HFFc6 (cell line): ENCODE measurements at places on chromosomes 2 and 18.

DNA sequence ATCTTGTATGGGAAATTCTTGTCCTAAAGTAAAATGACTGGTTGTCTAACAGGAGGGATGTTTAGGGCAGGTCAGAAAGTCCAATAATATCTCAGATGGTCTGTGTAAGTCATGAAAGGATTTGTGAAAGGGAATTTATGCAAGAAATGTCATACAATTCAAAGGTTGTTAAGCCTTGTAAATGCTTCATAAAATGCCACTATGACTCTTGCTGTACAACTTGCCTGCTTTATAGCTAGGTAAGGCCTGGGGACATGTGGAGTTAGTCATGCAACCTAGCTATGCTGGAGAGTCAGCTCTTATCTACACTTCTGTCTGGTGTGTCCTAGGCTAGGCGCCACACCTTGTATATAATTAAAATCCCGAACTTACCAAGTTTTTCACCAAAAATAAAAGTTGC lies 36.9 kb upstream of the VWA3B start:
- DNase-seq, result no peak

DNA sequence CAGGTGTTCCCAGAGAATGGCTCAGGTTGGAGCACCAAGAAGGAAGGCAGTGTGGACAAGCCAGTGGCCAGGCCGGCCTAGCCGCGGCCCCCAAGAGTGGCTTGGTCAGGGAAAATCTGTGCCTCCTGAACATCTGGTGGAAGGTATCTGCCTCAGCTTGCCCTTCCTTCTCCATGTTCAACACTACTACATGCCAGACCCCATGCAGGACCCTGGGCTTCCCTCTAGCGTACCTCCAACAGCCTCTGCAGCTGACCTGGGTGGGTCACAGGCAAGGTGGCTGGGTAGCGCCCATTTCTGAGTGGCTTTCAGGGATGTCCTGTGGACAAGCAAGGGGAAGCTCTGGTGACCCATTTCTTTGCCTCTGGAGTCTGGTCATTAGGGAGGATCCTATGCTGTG lies 7.7 kb downstream of the WNT10A start:
- no peak for DNase-seq

DNA sequence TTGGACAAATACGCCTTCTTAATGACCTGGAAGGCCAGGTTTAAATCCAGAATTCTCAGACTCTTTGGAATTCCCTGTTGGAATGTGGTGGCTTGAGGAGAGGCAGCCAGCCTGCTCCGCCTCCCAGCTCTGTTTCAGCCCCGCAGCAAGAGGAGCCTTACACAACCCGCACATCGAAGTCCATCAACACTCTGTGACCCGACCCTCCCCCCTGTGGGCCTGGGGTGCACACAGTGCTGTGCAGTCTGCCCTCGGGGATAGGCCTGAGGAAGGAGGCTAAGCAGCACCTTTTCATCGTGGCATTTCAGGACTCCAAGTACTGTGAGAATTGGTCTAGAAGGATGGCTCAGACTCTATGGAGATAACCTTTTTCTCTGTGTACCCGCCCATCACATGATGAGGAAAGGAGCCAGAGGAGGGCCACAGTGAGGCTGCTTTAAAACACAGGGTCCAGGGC lies 73.7 kb downstream of the GREB1L start:
- no peak for DNase-seq

DNA sequence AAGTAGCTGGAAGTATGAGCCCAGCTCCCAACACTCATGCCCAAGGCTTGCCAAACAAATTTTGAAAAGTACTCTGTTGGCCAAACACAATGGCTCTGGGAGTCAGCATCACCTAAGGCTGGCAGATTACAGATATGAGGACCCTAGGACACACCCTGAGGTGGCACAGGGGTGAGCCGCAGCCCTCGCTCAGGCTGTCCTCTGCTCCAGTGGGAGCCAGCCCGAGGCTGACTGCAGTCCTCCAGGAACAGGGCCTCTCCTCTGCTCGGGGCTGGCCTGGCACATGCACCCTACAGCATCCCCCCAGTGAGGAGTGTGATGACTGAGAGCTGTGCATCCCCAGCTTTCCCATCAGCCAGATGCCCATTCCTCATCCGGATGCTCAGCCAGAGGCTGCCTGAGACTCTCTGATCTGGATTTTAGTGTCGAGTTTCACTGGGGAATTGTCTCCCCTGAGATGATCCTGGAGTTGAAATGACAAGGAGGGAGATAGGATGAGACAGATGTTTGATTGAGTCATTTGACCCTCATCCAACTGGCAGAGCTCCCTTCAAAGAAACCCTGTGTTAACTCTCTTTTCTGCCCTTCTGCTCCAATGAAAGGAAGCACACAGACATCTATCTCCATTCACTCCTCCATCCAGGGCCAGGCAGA lies 269.3 kb upstream of the NCKAP5 start:
- DNase-seq, result peak; percentile 3

- no peak for DNase-seq
These were observed 124.5 kb upstream of the BARD1 start for GRCh38 chr2:214934006-214934405.

DNA sequence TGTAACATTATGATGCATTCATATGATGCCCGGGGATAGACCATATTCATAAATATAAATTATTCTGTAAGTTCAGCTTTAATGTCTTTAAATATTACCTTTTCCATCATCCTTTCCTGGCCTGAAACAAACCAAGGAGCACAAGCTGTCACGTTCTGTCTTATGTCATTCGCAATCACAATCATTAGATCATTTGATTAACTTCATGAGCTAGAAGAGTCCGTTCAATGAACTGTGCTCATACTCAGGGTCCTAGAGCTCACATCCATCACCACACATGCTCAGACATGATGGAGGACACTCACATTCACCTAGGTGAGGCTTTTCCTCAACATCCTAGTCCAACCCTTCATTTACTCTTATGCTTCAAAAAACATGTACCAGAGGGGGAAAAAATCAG lies 599.0 kb upstream of the ID2 start:
- DNase-seq, result no peak

DNA sequence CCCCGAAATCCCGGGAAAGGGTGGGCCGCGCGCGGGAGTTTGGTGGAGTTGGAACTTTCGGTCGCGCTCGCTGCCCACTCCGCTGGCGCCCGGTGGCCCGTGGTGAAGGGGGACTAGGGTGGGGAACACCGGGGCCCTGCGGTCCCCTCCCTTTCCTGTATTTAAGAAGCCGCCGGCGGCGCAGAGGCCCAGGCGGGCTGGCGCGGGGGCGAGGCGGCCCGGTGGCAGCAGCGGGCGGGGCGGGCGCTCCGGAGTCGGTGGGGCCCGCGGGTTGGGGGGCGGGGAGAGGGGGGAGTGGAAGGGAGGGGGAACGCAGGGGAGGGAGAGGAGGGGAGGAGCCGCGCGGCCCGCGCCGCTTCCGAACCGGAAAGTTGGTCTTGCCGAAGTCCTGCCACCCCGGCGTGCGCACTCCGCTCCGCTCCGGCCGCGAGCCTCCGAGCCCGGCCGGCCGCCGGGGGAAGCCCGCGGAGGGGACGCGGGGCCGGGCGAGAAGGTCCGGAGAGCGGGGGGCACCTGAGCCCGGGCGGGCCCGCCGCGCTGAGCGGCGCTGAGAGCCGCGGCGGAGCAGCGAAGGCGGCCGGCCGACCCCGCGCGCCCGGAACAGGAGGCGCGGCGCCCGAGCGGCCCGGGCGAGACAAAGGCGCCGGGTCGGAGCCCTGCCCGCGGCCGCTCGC lies 425 bp upstream of the SALL3 start:
- no peak for DNase-seq

DNA sequence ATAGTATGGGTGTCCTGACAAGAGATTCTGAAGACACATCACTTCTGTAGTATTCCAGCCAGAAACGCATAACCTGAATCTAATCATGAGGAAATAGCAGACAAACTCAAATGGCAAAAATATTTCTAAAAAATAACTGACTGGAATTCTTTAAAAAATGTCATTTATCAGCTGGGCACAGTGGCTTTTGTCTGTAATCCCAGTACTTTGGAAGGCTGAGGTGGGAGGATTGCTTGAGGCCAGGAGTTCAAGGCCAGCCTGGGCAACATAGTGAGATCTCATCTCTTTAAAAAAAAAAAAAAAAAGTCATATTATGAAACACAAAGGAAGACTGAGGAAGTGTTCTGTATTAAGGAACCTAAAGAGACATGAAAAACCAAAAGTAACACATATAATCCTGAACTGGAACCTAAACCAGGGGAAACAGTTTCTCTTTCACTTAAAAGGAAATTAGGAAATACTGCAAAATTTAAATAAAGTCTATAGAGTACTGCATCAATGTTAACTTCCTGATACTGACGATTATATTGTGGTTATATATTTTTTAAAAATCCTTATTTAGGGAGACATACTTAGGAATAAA lies 29.9 kb downstream of the SESTD1 start:
- no peak for DNase-seq

- peak; percentile 8 for DNase-seq
These were observed 177.5 kb downstream of the MTCL1 start for GRCh38 chr18:8882632-8883408.

DNA sequence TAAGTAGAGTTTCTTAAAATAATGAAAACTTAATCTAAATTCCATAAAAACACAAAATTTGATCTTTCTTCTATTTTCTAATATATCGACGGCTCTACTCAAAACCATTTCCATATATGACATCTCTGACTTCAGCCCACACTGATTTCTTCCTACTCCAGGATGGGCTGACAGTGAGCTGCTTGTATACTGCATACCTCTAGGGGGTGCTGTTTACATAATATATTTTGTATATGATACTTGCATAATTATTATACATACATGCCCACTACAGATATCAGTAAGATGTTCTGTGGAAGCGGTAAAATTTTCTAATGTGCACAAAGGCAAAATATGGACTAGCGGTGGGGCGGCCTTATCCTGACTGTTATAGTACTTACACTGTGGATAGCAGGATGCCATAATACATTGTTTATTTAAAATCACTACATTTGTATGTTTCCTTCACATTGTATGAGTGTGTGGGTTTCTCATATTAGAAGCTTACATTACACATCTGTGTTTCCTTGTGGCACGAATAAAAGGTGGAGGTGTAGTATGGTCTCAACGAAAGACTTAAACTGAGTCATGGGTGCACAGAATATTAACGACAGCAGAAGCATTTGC lies 66.1 kb upstream of the NXPH2 start:
- no peak for DNase-seq

GRCh38 chr2:85378257-85378656 lies 23.7 kb downstream of the ELMOD3 start:
- DNase-seq, result no peak

DNA sequence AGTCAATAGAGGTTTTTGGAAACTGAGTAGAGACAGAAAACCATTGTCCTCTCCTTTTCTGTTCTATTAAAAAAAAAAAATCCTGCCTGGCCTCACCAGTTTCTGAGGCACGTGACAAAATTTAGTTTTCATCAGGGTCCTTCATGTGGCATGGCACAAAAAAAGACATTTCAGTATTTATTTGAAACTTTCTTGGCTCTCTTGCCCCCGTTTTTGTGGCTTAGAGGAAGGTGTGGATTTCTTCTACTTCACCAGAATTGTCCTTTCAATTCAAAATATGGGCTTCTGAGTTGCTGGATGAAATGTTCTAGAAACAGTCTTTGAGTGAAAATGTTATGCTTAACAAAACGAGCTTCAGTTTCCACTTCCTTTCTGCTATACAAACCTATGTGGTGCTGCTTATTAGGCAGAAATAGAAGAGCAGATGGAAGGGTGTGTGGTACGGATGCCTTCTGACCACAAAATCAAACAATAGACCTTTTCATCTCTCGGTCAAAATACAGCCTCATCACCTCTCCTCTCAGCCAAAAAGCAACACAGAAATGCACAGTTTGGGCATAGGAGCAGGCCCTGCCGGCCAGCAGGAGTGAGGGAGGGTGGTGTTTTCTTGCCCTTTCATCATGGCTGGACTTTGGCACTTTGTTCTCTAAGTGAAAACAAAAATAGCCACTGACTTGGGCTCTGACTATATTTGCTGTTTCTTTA lies 89.2 kb downstream of the SH3RF3 start:
- no peak for DNase-seq

GRCh38 chr2:219291394-219291793 lies 12.2 kb downstream of the DNAJB2 start:
- no peak for DNase-seq

- DNase-seq, result no peak
These were observed 112.4 kb upstream of the MAPRE2 start for GRCh38 chr18:34928754-34929335.

DNA sequence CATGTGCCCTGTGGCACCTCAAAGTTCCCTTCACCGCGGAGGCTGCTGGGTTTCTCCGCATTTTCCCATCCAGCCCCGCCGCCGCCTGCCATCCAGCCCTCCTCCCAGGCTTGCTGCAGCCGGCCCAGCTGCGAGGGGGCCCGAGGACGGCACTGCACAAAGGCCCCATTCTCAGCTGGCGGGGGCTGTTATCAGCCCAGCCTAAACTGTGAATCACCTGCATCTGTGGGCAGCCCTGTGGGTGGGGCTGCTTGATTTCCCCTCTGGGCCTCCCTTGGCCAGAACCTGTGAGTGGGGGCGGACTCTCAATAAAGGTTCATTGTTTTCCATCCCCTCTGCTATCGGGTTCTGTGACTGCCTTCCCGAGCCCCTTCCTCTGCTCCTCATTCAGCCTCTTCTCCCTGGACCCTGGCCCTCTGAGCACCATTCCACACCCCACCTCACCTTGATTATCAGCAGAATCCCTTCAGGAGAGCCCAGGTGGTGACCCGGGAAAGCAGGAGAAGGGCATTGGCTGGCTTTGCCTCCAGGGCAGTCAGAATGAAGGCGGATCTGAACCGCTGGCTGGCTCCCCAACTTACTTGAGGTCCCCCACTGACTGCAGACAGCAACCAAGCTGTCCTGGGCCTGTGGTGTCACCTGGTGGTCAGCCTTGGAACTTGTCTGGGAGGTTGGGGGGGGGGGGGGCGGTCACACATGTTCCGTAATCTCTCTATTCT lies 204.5 kb downstream of the ZFP36L2 start:
- no peak for DNase-seq

GRCh38 chr2:55017880-55018279 lies 32.4 kb downstream of the RTN4 start:
- no peak for DNase-seq

DNA sequence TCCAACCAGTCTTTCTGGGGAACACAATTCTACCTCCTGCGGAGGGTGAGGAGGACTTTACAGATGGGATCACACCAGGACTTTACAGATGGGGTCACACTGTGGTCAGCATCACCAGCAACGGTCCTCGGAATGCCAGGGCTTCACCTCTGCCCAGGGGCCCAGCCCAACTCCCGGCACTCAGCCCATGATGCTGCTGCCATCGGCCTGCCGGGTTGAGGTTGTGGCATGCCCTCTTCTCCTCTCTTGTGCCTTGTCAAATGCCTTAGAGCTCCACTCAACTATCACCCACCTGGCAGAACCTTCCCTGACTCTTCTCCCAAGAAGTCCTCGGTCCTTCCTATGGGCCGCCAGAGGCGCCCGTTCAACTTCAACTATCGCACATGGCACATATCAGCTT lies 166.7 kb downstream of the CTIF start:
- DNase-seq, result no peak

GRCh38 chr2:151071382-151071781 lies 190.3 kb downstream of the RBM43 start:
- peak; percentile 62 for DNase-seq

GRCh38 chr2:200616193-200616592 lies 30.4 kb downstream of the AOX1 start:
- DNase-seq, result peak; percentile 46

GRCh38 chr2:177030451-177031105 lies 182.0 kb upstream of the HNRNPA3 start:
- no peak for DNase-seq

GRCh38 chr2:198106621-198107385 lies 302.4 kb downstream of the PLCL1 start:
- no peak for DNase-seq
